Stimulated activated CD8-positive, alpha-beta memory T cell treated with anti-CD3 and anti-CD28 coated beads, Interleukin-7, amount 100 ng/mL, for 1 hour (primary cell): ENCODE measurements at places on chromosomes 1 and 21.

DNA sequence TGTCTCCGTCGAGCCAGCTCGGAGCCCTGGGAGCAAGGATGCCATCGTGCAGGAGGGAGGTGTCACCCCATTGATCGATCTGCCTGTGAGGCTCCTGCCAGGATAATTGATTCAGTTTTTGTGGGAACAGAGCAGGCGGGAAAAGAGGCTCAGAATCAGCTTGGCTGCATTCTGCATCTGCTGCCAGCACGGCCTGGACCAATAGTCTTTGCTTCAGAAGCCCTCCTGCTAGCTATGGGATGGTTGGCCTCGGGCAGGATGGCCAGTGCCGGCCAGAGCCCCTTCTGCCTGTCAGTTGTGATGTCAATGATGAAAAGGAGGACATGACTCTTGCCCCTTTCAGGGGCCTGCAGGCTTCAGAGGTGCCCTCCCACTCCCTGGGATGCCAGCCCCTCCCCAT, 39.6 kb downstream of the PTPRF start:
- DNase-seq = no peak

DNA sequence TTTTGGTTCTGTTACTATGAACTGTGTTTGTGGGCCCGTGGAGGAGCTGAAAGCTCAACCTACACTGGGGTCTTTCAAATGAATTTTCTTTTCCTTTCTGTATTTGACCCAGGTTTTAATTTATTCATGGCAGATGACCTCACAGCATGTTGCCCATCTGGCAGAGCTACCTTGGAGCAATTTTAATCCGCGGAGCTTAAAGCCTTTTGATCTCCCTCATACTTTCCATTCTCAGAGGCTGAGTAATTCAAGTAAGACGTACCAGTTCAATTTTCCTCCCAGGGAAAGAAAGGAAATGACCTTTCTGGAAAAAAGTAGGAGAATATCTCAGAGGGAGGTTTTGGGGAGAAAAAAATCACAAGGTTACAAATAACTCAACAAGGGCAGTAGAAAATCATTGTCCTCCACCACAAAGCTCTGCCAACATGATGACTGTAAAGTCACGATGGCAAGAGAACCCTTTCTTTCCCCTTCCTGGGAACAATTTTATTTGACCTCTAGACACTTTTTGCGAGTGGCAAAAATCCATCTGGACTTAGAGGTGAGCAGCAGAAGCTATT, 21.6 kb upstream of the PCP4 start:
- no peak for DNase-seq

- no peak for DNase-seq
These were observed 48.1 kb downstream of the DNAJC6 start for GRCh38 chr1:65357291-65357960.

DNA sequence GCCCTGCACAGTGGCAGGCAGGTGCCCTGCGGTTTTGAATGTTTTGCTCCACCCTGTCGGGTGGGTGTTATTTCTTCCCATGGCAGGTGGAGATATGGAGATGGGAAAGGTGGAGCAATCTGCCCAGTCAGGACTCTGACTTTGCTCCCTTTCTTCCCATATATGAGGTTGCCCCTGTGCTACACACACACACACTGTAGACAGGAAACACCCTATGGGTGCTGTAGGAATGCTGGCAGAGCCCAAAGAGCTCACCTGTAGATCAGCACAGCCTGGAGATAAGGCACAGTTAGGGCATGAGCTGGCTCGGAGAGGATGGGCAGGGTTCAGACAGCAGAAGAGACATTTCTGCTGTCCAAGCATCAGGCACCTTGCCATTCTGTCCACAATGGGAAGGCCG, 246.0 kb upstream of the AJAP1 start:
- DNase-seq = no peak

DNA sequence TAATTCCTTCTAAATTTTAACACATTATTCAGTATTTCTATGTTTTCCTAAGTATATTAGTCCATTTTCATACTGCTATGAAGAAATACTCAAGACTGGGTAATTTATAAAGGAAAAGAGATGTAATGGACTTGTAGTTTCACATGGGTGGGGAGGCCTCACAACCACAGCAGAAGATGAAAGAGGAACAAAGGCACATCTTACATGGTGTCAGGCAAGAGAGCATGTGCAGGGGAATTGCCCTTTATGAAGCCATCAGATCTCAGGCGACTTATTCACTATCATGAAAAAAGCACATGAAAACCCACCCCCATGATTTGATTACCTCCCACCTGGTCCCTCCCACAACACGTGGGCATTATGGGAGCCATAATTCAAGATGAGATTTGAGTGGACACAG, 15.6 kb downstream of the GBP5 start:
- DNase-seq = no peak

DNA sequence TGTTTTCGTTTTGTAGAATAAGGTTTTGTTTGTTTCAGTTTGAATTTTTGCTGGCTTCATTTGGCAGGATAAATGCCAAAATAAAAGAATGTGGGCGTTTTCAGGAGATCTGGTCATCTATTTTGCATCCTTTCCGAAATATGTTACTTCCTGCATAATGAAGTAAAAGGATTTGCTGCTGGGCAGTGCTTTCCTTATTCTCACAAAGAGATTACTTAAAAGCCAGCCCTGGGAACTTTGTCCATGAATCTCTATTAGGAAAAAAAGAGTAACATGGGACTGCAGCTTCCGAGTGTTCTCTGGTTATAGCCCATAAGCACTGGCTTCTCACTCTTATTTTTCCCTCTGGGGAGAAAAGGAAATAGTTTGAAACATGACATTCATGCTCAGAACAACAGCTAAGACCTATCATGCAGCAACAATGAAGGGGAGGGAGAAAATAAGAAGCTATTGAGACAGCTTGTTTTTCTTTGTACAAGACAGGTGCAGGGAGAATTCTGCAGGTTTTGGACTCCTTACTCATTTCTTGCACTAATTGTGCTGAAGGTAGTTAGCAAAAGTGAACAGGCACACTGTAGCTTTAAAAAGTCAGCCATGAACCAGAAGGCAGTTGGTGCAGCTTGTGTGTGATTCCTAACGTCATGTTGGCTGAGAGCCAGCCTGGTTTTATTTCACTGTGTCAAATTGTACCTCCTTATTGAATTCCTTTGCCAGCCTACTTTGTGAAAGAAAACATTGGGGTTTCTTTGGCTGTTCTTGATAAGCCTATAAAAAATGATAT, at the start of gene SAMD13:
Gene SAMD13 (plus strand): TSS at position 705 of the 781 bp plus-strand sequence. CDS start 1,527 bp downstream, outside the sequence.
- DNase-seq = no peak

GRCh38 chr1:221284028-221284427, 404.8 kb downstream of the HLX start:
- DNase-seq = no peak

DNA sequence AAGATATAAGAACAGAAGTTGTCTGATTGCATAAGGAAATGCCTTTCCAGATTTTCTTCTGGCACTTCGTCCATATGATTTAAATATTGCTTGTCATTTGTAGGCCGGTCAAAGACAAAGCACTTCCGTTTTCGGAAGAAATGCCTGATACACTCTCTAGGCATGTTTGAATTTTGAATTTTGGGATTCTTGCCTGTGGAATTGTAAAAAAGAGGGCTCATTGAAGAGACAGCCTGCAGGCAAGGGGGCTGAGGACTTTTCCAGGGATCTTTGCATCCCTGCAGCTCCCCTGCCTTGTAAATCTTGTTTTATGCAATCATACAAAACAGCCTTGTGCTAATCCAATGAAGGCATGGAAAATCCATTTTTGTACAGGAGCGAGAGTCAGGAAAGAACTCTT, 7.4 kb downstream of the GBP4 start:
- no peak for DNase-seq

- DNase-seq = no peak
These were observed 70.7 kb downstream of the DEGS1 start for GRCh38 chr1:224253721-224254120.

DNA sequence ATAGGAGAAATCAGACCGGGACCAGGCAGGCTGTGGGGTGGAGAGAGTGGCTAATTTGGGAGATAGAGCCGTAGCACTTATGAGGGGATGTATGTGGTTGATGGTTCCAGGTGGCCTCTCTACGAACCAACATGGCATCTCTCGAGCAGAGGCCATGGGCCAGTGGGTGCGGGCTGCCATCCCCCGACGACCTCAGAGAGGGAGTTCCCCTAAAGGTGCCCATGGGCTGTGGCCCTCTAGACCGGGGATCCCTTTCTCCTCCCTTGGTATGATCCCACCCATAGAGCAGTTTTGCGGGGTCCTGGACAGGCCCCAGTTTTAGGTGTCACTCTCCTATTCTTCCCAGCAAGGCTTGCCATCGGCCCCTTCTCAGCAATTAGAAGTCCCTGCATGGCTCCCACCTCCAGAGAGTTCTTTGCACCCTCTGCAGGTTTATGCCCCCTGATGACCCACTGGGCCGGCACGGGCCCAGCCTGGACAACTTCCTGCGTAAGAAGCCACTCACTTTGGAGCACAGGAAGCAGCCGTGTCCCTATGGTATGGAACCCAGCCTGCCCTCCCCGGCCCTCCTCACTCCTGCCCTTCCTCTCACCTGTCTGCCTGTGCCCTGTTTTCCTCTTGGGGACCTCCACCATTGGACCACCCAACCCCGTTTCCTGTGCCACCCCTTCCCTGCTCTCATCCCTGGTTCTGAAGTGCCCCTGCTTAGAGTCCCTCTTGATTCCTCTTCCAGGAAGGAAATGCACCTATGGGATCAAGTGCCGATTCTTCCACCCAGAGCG, 7.8 kb downstream of the ZC3H12A start:
- DNase-seq = no peak

GRCh38 chr21:15809818-15810217, 80.0 kb downstream of the USP25 start:
- no peak for DNase-seq

- DNase-seq = no peak
These were observed 3.0 kb downstream of the F11R start for GRCh38 chr1:161017756-161018630.
